Activated naive CD8-positive, alpha-beta T cell treated with anti-CD3 and anti-CD28 coated beads, Interleukin-2, amount 50 U/mL, for 24 hours (primary cell): ENCODE measurements at places on chromosomes 1 and 21.
A peak's percentile ranks its signal among the peaks of the same experiment; 100 is the strongest.

- no peak for DNase-seq
Measured at GRCh38 chr1:57788313-57788712, 364.5 kb upstream of the DAB1 start.

DNA sequence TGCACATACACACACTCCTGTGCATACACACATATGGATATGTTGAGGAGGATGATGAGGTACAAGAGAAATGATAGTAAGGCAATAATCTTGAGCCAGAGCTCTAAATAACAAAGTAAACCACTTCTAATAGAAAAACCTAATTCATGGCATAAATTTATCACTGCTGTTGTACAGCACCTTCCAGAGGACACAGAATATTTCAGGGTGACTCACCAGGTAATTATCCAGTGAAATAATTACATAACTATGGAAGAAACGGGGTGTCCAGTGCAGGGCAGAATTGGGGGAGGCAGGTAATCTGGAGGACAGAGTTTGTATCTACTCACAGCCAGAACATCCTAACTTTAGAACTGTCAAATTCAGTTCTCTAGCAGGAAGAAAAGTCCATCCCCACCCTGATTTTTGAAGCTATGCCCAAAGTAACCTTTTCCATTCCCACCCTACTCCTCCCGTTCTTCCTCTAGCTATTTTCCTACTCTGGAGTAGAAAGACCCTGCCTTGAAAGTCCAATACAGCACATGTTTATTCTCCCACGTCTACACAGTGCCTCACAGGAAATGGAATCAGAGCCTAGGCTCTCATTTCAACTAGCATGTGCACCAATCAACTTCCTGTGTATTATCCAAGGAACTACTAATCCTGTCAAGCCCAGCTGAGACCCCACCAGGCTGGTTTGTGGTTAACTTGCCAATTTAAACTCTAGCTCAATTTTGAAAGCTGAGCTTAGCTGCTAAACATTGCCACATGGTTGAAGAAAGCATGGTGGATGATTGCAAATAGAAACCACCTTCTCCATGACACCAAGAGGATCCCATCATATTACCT lies 96.6 kb downstream of the PTPN14 start:
- DNase-seq: no peak

DNA sequence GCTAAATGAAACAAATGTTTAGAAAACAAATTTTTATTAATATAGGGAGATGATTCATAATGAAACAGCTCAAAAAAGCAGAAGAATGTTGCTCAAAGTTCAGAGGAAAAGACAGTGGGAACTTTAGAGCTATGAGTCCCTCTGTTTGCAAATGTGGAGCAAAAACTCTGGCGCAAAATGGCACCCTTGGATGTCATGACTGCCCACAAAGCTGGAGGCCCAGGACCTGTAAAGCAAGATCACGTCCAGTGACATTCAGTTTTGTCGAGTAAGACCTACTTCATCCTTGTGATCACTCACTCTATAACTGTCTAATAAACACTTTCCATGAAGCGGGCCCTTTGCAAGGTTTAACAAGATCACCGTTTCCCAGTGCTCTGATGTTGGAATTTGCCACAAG lies 9.1 kb upstream of the EXO1 start:
- DNase-seq: no peak

DNA sequence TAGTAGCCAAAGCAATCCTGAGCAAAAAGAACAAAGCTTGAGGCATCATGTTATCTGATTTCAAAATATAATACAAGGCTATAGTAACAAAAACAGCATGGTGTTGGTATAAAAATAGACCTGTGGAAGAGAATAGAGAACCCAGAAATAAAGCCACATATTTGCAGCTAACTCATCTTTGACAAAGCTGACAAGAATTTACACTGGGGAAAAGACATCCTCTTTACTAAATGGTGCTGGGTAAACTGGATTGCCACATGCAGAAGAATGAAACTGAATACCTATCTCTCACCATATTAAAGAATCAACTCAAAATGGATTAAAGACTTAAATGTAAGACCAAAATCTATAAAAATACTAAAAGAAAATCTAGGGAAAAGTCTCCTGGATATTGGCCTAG lies 59.5 kb upstream of the CD55 start:
- no peak for DNase-seq

- DNase-seq: peak; percentile 25
Measured at GRCh38 chr1:58884706-58885661, 101.1 kb upstream of the JUN start.

- DNase-seq: no peak
Measured at GRCh38 chr1:224489534-224490365, 55.2 kb upstream of the WDR26 start.

DNA sequence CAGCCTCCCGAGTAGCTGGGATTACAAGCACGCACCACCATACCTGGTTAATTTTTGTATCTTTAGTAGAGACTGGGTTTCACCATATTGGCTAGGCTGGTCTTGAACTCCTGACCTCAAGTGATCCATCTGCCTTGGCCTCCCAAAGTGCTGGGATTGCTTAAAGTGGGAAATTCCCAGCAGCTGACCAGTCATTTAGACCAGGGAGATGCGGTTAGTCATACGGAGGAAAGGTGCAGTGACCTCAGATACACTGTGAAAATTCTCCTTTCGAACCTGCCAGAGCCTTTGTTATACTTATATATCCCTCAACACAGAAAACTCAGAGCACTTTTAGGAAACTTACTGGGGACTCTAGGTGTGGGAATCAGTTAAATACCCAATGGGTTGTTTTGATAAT lies 39.6 kb downstream of the MAP10 start:
- no peak for DNase-seq

- no peak for DNase-seq
Measured at GRCh38 chr1:14149431-14149830, 449.1 kb upstream of the KAZN start.

DNA sequence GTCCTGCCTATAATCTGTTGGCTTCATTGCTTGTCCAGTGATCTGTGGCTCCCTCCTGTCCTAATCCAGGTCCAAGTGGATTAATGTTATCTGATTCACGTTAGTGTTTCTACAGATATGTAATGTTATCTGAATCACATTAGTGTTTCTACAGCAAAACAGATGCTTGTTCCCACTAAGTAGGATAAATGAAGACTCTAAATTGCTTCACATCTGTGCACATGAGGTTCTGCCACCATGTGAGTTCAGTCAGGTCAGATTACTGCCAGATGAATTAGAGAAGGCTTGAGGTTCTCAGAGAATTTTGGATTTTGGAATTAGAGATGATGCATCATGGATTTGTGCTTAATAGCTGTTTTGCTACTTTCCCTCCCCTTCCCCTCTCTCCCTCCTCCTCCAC lies 13.2 kb downstream of the DISC1 start:
- DNase-seq: no peak

DNA sequence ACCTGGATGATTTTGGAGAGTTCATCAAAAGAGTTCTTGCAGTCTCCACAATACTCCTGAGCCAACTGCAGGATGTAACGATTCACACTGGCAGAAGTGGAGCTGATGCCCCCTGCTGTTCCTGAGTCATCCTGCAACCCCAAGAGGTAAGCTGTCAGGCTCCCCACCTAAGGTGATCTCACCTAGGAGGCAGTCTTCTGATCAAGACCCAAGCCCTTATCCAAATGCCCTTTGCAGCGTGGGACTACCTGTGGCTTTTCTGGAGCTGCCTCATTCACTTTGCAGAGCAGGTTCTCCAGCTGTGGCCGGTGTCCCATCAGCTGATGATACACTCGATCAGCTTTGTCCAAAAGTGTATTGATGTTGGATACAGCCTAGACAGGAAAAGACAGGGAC lies 96.4 kb downstream of the UBR4 start:
- DNase-seq: peak; percentile 10

GRCh38 chr1:116075990-116076389 lies 35.2 kb upstream of the MAB21L3 start:
- no peak for DNase-seq

DNA sequence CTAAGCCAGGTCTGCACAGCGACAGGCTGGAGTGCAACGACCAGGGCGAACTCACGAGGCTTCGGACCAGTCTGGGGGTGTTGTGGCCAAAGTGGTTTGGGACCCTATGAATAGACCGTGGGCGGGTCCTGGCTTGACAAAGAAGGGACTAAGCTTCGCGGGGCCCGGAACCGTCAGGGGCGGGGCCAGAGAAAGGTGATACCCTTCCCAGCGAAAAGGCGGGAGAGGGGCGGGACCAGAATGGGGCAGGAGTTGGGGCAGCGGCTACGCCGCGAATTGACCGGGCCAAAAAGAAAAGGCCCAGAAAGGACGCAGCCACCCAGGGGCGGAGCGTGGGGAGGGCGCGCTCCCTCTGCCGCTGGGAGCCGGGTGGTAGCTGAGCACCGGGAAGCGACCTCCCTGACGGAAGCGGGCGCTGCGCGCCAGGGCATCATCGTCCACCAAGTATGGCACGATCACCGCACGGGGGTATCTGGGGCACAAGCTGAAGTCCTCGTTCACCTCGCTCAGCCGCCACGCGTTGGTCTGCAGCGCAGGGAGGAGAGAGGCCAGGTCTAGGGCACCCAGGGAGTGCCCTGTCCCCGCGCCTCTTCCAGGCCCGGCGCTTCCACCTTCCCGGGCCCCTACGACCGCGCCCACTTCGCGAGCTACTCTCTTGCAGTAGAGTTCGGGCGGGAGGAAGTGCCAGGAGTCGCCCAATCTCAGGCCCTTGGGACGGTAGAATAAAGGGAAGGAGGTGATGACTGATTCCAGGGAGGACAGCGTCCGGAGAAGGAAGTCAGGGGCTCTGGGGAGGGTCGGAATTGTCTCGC lies 6.7 kb upstream of the FAM167B start:
- peak; percentile 60 for DNase-seq

DNA sequence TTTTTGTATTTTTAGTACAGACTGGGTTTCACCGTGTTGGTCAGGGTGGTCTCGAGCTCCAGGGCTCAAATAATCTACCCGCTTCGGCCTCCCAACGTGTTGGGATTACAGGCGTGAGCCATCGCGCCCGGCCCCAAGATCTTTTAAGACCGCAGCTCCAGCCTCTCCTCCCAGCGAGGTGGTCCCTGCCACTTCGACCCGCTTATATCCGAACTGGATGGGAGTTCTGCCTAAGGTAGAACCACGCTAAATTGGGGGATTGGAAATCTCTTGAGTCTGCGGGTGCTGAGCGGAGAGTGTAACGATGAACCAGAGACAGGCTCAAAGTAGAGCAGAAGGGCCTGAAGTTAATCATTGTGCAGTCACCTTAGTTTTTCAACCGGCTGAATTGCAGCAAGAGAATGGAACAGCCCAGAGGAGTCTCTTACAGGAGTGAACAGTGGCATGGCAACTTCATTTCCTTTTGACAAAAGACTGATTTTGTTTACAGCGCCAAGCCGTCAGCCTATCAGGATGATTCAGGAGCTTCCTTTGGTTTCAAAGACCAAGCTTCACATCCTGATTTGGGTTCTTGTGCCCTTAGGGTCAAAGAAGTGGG lies 726 bp upstream of the CYB5R1 start:
- peak; percentile 15 for DNase-seq

DNA sequence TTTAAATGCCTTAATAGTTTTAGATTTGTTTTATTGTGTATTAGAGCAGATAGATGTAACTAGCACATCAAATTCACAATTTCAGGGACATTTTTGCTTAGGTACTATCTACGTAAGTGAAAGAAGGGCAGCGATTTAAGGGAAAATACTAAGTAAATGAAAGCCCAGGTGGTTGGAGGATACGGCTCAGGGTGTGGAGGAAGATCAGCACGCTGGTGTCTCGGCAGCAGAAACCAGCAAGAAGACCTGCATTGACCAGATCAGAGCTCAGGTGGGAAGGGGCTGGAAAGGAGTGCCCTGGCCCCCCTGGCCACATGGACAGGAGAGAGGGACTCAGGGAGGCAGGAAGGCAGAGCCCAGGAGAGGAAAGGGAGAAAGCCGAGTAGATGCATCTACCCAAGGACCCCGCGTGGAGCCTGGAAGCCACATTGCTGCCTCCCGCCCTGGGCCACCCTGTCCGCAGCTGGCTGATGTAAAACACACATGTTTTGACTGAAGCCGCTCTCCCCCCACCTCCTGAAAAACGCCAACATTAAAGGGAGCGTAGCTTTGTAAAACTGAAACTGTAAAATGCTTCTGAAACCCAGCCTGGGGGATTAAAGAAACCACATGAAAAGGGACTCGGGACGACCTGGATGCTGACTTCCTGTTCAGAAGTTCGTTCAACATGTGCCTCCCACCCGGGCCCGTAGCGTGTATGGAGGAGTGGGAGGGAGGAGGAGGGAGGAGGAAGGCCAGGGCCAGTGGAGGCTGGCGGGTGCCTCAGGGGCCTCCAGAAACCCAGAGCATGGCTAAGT lies 72.6 kb upstream of the TARDBP start:
- DNase-seq: peak; percentile 64

DNA sequence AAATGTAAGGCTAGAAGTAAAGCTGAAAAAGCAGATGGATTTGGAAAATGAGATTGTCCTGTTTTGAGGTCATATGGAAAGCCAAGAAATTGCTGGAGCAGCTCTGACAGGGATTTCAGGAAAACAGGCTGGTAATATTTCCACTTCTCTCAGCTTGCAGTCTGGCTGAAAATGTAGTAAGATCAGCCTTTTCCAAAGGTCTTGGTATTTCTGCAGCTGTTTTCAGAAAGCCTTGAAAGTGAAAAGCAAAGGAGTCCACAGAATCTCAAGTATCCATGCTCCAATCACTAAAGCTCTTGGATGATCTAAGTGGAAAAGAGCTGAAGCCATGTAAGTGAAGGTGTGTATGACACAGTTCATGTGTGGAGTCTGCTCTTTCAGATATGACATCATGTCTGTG lies 41.6 kb upstream of the APOBEC4 start:
- DNase-seq: no peak

DNA sequence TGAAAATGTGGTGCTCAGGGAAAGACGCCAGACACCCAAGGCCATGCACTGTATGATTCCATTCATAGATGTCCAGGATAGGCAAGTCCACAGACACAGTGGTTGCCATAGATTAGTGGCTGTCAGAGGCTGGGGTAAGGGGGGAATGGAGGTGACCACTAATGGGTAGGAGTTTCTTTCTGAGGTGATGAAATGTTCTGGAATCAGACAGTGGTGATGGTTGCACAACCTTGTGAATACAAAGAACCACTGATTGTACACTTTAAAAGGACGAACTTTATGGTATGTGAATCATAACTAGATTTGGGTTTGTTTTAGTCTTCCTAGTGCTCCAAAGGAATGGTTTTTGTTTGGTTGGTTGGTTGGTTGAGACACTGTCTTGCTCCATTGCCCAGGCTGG lies 51.7 kb downstream of the PRAMEF20 start:
- no peak for DNase-seq

GRCh38 chr1:9706178-9706577 lies 54.6 kb downstream of the PIK3CD start:
- DNase-seq: no peak

DNA sequence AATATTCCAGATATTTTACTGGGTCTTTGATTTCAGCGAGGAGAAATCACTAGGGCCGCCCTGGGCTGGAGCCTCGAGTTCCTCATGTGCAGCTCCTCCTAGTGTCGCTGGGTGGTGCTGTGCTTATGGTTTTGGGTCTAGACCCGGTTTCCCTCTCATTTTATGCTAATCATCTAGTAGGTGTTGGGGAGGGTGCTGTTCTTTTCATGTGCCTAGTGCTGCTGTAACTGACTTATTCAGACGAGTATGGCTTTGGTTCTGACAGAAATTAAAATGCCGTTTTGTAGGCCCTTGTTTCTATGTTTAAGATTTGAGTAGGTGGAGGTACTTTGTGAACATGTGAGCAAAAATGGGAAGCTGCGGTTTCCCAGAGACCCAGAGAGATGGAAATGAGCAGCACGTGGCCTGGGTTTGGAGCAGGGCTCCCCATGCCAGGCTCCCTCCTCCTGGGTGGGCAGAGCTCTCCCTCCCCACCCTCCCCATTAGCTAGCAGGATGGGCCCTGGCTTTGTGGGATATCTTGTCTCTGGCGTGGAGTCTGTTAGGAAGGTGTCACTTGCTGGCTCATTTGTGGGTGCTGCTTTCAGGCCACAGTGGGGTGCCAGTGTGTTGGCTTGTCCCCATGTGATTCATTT lies 74.0 kb upstream of the GPR88 start:
- peak; percentile 56 for DNase-seq

- DNase-seq: no peak
Measured at GRCh38 chr1:21754583-21754982, 28.4 kb downstream of the USP48 start.
